ENCODE measurements at places on chromosomes 5 and 9. TPM values are rescaled to one million over a fixed set of nuclear protein-coding genes. Genes with fewer than 3 reads are reported as not detected.

- DNase-seq = no peak
Observed at GRCh38 chr9:92234514-92234913, 59.0 kb downstream of the IARS1 start.

Gene CCNI2
- total RNA-seq = 0.88 TPM

DNA sequence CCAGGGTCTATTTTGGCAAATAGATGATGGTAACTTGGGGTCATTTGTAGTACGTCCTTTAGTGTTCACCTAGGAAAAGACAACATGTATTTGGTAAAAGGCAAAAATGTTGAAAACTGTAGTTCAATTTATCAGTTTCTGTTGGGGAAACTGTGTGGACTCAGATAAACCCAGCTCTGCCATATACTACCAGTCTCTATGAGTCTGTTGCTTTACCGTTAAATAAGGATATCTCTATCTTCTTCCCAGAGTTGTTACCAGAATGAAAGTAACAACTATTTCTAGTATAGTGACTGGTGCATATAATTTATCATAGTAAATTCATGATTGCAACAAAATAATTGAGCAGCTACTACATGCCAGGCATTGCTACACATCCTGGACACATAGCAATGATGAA is 3.8 kb upstream of the IQGAP2 start:
- DNase-seq = no peak

- no peak for DNase-seq
Observed at GRCh38 chr5:175365866-175366265, 78.1 kb downstream of the DRD1 start.

DNA sequence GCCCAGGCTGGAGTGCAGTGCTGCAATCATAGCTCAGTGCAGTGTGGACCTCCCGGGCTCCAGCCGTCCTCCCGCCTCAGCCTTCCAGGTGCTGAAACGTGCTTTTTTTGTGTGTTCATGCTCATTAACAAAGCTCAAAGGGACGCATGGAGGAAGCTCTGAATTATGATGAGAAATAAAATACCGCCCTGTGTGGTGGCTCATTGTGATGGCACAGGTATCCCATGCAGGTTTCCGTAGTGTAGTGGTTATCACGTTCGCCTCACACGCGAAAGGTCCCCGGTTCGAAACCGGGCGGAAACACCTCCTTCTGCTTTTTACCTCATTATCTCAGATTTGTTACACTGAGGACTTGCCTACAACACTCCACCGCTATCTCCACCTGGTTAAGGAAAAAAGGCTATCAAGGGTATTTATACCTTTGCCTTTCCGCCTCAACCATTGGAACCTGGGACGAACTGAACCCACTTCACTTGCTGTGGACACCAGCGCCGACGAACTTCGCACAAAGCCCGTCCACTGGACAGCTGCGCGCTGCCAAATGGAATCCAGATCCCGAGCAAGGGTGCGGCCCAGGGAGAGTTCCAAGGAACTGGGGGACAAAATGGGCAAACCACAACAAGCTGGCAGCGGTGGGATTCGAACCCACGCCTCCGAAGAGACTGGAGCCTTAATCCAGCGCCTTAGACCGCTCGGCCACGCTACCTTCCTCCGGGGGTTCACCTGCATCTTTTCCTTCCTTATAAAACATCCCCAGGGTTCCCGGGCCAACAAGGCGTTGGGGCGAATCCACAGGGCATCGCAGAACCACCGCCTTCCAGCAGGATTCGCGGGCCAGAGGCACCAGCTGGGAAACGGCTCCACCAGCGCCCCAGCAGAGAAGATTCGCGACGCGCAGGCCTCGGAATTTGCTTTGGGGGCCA is 26.3 kb downstream of the OR2V2 start:
- DNase-seq = no peak

DNA sequence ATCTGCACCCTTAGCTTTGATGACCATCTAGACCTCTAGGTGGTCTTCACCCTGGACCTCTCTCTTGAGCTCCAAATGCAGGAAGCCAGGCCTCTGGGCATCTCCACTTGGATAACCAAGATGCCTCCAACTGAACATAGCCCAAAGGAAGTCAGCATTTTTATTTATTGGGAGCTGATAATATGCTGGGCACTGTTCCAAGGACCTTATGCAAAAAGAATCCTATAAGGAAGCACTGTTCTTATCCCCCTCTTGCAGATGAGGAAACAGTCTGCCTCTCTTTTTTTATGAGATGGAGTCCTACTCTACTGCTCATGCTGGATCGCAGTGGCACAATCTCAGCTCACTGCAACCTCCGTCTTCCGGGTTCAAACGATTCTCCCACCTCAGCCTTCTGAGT is 219.9 kb downstream of the CDK5RAP2 start:
- no peak for DNase-seq

DNA sequence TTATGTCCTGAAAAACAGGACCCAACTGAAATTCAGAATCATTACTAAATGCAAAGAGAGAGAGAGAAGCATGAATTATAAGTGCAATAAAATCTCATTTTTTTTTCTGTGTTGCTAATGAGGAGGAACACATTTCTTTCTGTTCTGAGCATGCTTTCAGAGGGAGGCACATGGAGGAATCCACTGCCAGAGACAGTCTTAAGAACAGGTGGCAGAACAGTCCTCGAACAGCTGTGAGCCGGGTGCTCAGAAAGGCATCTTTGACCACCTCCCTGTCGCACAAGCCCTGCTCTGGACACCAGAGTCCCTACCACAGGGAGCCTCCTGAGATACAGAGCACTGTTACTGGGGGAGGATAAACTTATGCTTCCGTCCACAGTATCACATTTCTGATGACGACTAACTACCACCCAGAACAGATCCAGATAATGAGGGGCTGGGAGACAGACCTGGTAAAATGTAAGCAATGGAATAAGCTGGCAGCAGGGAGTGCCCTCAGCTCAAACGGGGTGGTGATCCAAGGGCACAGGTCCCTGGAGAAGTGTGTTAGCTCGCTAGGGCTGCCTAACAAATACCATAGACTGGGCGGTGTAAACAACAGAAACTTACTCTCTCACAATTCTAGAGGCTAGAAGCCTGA is 134.0 kb downstream of the SLC1A3 start:
- DNase-seq = no peak

Gene LCNL1
- total RNA-seq = 2.5 TPM

DNA sequence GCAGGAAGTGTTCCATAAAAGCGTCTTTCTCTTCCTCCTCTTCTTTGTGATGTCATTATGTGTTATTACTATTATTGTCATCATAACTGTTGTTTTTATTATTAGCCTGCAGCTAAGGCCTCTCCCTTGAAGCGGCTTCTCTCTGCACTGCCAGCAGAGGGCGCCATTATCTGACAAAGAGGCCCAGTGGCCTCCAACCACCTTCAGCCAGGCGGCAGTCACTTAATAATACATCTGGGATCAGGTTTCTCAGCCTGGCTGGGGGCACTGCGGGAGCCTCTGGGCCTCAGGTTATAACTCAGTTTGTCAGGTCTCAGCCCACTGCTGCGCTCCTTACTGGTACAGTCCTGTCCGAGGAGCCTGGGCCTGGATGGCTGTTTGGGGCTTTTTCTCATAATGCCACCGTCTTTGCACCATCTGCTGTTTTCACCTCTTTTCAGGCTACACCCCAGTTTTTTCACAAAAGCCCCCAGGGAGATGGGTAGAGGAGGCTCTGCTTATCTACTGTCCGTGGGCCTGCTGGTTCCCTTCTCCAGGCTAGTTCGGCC is 281.9 kb downstream of the NSG2 start:
- peak; percentile 70 for DNase-seq

DNA sequence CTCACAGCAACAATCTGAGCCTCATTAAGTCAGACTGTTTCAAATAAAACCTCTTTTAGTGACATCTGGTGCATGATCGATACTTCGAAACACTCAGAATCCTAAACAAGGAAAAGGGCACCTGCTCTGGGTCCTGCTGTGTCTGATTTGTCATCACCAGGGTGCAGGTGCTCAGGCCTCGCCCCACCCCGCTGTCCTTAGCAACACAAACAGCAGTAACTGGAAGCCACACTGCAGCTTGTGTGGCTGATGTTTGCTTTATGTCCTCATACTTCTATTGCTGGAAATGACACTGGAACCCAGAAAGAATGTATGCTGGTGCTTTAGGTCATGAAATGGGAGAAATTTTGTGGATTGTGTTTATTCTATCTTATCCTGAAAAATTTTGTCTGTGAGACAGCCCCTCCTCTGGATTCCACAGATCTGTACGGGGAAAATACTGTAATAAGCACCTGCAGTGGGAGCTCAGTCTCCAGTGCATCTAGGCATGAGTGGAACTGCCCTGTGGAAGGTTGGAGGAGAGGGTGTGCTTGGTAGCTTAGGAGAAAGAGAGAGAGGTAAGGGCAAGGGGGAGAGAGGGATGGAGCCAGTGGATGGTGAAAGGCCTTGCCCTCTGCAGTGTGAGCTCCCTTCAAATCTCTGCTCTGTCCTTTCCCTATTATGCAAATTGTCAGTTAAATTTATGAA is 284.2 kb downstream of the SMARCA2 start:
- DNase-seq = peak; percentile 62

DNA sequence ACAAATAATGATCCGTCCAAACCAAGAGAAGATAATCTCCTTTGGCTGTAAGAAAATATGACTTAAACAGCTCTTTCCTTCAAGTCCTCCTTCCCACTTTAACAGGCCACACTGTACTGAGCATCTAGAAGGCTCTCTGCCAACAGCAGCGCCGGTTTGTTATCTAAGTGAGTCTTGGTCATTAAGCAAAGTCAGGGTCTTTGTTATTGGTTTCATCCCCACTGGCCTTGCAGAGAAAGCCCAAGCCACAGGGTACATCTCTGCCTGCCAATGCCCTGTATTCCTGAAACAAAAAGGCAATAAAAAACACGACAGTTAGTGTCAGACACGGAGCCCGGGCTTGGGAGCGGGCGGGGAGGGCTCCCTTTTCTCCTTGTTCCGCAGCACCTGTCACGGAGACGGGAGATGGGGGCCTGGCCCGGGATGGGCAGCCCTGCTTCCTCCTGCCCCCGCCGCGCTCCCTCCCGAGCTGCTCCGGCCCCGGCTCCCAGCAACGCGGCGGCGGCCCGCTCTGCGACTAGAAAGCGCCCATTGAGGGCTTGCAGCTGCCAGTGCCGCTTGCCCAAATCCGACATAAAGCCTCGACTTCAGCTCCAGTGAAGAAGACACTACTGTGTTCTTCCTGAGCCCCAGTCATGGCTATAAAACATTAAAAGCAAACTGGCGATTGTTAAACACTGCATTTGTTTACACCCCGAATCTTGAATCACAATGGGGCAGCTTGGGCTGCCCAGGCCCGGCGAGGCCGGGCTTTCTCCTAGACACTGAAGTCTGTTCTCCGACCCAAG is 28.1 kb upstream of the PIK3R1 start:
- peak; percentile 77 for DNase-seq

Gene APBA1
- 4.6 TPM for total RNA-seq

- no peak for DNase-seq
Observed at GRCh38 chr9:125466411-125466810, 204.8 kb downstream of the GAPVD1 start.

DNA sequence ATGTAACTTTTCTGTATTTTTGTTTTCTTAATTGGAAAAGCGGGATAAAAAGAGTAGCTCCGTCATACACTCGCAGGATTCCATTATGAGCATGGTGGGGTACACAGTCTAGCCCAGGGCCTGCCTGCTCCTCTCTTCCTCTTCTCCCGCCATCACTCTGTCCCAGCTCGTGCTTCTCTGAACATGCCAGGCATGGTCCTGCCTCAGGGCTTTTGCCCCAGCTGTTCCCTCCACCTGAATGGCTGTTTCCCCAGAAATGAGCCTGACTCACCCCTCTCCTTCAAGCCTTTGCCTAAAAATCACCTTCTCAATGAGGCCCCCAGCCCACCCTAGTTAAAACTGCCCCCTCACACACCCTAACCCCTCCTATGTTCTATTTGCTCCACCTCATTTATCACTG is 4.5 kb downstream of the CORO2A start:
- no peak for DNase-seq

GRCh38 chr9:109098171-109098959 is 21.4 kb downstream of the TMEM245 start:
- DNase-seq = peak; percentile 40

DNA sequence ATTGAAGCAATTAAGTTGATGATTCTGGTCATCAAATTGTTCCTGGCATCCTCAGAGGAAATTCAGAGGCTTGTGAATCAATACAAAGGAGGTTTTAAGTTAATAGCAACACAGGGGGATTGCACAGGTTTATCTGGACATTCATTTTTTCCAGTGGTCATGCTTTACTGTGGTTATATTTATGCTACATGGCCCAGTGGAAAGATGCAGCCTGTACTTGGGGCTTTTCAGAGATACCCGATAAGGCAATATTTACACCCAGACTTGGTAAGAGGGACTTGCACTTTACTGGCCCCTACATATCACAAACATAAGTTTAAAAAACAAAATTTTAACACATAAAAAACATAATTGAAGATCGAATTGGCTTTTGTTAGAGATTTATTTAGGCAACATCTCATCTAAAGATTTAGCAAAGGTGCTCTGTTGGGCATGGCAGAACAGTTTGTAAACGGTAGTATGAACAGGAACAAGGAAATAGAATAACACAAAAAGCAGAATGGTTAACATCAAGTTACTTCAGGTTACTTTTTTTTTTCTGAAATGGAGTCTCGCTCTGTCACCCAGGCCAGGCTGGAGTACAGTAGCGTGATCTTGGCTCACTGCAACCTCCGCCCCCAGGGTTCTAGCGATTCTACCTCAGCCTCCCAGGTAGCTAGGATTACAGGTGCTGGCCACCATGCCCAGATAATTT is 49.7 kb upstream of the GLDC start:
- DNase-seq = no peak

Measured in lung (tissue), 17 donors.